ENCODE measurements at places on chromosomes 3 and 15. TPM values are rescaled to one million over a fixed set of nuclear protein-coding genes. Genes with fewer than 3 reads are reported as not detected.

DNA sequence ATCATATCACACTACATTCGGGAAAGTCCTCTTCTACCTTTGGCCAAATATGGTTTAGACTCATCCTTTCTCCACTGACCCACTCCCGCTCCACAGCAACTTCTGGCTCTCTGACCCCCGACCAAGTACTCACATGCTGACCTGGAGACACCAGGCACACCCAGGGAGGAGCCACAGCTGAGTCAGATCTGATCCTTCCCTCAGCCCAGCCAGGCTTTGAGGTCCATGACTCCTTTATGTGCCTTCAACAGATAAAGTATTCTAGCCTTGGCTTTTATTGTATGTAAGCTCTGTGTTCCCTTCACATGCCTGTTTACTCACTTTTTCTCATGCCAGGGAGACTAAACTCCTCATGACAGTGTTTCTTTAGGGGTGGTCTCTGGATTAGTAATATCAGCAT, 166.9 kb upstream of the UMPS start:
- no peaks in the 10 kb centered on the region for H3K36me3 ChIP-seq
- peaks cover 5% of the 10 kb centered on the region for H3K4me1 ChIP-seq
- H3K27me3 ChIP-seq, result no peaks in the 10 kb centered on the region
- H3K4me3 ChIP-seq, result no peak overlapping the region
- no peak for DNase-seq
- H3K27ac ChIP-seq, result no peak overlapping the region

DNA sequence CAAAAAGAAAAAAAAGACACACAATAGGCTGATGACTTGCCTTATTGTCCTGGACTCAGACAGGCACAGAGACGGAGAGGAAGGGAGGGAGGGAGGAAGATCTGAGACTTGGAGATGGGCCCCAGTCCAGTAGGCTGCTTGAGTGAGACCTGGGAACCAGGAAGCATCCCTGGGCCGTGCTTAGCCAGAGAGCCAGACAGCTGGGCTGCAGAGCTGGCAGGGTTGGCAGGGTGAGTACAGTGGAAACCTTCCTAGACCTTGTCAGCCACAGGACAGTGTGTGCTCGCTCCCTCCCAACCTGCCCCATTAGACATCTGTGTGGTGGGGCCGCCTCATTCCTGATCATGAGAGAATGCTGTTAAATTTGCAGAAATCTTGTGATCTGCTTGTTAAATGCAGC, 107.9 kb upstream of the ALDH1A3 start:
- no peak overlapping the region for H3K4me3 ChIP-seq
- no peaks in the 10 kb centered on the region for H3K36me3 ChIP-seq
- H3K27me3 ChIP-seq, result no peaks in the 10 kb centered on the region
- no peak overlapping the region for H3K27ac ChIP-seq
- H3K4me1 ChIP-seq, result peaks cover 4% of the 10 kb centered on the region

DNA sequence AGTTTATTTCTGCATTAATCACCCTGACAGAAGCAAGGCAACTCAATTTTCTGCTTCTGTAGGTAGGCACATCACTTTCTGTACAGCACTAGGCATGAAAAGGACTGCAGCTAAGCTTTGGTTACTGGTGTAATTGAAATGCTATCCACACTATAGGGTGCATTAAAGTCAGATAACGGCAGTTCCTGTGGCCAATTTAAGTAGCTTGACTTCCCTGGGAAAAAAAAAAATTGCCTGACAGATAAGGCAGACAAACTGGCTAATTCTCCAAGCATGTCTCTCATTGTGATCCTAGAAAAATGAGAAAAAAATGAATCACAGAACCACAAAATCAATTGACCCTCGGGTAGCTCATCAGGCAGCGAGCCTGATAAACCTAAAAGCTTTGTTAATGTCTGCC, 151.4 kb downstream of the MEIS2 start:
- DNase-seq, result no peak
- H3K36me3 ChIP-seq, result no peaks in the 10 kb centered on the region
- H3K27ac ChIP-seq, result no peak overlapping the region
- no peaks in the 10 kb centered on the region for H3K27me3 ChIP-seq
- no peak overlapping the region for H3K4me3 ChIP-seq
- no peaks in the 10 kb centered on the region for H3K4me1 ChIP-seq

DNA sequence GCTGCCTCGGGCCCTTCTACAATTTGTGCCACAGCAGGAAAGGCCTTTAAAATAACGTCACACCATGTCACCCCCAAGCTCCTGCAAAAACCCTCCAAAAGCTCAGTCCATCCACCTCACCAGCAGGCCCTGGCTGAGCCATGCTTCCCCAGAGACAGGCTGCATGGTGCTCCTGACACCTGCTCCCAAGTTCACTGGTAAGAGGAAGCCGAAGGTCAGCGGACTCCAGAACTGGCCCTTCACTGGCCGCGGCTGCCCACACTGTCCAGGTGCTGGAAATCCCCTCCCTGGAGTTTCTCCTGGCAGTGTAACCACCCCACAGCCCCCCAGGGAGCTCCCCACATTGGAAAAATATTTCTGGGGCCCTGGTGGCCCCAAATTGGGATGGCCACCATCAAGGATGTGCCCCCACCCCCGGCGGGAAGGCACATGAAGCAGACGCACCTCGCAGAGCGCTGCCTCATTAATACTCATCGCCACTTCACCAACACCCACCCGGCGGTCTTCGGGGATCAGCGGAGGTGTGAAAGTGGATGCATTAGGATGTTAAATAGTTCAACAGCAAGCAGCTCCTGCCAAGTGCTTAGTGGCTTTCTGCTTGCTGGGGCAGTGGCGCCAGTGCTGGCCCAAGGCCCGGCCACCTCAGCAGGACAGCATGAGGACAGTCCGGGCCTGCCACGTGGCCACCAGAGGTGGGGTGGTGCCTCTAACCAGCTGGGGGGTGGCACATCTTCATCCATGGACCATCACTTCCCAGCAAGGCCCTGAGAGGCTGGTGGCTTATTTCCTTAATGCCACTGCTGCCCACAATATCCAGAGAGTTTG, 146.1 kb upstream of the IQSEC1 start:
- H3K27me3 ChIP-seq, result no peaks in the 10 kb centered on the region
- DNase-seq, result no peak
- no peaks in the 10 kb centered on the region for H3K4me1 ChIP-seq
- no peak overlapping the region for H3K27ac ChIP-seq
- no peak overlapping the region for H3K4me3 ChIP-seq

DNA sequence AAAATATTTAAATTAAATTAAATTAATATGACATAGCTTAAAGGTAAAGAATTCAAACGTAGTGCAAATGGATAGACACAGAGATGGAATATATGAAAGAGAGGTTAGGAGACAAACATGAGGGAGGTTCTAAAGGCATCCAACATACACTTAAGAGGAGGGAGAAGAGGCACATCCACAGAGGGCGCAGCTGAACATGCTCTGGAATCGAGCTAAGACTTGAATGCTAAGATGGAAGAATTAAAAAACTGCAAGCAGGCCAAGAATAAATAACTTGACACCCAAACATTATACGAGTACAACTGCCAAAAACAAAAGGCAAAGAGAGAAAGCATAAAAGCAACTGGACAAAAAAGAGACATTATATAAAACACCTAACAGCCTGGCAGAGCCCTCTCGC, 9.1 kb upstream of the PRR20G start:
- DNase-seq, result no peak
- no peaks in the 10 kb centered on the region for H3K4me1 ChIP-seq
- no peaks in the 10 kb centered on the region for H3K27me3 ChIP-seq
- no peaks in the 10 kb centered on the region for H3K36me3 ChIP-seq

- H3K27me3 ChIP-seq, result no peaks in the 10 kb centered on the region
- H3K36me3 ChIP-seq, result no peaks in the 10 kb centered on the region
- H3K27ac ChIP-seq, result no peak overlapping the region
- no peak for DNase-seq
- H3K4me1 ChIP-seq, result peaks cover 11% of the 10 kb centered on the region
- no peak overlapping the region for H3K4me3 ChIP-seq
Measured at GRCh38 chr3:126510308-126510910, 7.2 kb downstream of the UROC1 start.

ST6GAL1 gene
- 113 TPM for total RNA-seq

RYR3 gene
- total RNA-seq, result 1.4 TPM

C3orf62 gene
- total RNA-seq, result 8.2 TPM

Data from lung (tissue), 17 donors.